Iris pigment epithelial cell (primary cell): ENCODE measurements at places on chromosomes 1 and 21.

- no peak for DNase-seq
Observed at GRCh38 chr1:53037159-53037558, 24.9 kb upstream of the PODN start.

DNA sequence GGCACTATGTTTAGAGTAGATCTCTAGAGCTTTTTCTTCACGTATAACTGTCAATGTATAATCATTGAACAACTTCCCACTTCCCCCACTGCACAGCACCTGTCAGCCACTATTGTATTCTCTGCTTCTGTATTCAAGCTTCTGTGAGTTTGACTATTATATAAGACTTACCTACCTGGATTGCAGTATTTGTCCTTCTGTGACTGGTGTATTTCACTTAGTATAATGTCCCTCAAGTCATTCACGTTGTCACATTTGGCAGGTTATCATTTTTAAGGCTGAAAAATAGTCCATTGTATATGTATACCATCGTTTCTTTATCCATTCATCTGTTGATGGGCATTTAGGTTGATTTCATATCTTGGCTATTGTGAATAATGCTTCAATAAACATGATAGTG, 969.5 kb upstream of the B3GALT2 start:
- no peak for DNase-seq

GRCh38 chr1:26168410-26169197, at the start of gene C1orf232:
Gene C1orf232, minus strand, starts transcription at chr1:26168963. Its CDS starts 464 bp downstream, at chr1:26168499.
- no peak for DNase-seq

DNA sequence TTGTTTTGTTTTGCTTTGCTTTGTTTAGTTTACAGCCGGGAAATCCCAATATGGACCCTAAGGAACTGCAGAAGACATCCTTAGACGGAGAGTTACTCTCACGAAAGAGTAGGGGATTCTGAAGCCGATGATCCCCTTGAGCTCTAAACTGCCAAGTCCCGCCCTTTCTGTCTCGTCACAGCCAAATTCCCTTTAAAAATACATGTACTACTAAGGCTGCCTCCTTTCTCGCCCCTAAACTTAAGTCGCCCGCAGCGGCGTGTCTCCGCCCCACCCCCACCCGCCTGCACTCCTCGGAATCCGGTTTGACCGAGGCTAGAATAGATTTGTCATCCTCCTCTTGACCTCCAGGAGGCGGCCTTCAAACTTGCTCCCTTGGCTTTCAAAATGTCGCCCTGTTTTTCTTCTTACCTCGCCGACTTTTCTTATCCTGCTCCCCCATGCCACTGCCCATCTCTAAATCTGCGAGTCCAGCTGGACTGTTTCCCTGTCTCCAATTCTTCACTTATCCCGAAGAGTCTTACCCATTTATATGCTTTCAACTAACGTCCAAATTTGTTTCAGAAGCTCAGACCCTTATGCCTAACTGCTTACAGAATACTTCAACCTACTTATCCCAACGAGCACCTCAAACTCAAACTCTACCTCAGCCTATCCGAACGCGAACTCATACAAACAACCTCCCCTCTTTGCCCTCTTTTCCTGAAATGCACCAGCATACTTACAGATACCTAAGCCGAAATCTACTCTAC, 10.9 kb upstream of the BOLA1 start:
- peak; percentile 87 for DNase-seq

DNA sequence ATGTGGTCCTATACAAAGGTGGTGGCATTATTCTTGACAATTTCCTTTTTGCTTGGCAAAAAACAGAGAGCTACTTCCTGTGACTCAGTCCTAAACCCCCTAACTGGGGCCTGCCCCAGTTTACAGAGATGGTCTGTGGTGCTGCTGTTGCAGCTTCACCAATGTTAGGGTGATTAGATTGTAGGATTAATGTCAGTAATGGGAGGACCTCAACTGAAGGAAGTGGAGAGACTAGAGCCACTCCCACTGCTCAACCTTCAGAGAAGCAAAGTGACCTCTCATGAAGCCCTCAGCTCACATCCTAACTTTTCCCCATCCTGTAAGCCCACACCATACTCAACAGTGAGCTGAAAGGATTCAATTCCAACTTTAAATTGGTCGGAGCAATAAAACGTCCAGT, 3.6 kb downstream of the S100A6 start:
- no peak for DNase-seq

- DNase-seq, result no peak
Observed at GRCh38 chr1:64584479-64584878, 114.5 kb downstream of the CACHD1 start.

DNA sequence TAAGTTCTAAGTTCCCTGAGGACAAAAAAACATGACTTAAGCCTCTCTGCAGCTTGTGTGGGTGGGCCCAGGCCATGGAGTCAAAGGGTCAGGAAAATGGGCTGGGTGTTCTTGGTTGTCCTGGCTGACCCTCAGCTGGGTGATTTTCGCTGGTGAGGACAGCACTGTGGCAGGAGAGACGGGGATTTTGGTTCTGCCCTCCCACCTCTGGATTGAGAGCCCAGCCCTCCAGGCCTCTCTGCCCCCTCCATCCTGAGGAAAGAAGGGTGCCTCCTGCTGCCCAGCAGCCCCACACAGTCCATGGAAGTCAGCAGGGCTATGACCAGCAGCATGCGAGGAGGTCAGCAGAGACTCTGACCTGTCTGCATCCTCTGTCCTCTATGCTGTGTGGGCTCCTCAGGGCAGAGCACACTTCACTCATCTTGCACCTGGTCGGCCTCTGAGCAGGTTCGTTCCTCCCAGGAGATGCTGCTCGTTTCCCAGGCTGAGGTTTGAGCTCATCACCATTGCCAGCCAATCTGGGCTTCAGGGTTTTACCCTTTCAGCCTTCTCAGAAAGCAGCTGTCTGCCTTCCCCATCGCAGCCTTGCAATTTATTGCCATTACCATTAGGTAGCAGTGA, 26.5 kb downstream of the PHGDH start:
- no peak for DNase-seq

GRCh38 chr1:172155766-172156165, 264.7 kb upstream of the C1orf105 start:
- DNase-seq, result no peak

DNA sequence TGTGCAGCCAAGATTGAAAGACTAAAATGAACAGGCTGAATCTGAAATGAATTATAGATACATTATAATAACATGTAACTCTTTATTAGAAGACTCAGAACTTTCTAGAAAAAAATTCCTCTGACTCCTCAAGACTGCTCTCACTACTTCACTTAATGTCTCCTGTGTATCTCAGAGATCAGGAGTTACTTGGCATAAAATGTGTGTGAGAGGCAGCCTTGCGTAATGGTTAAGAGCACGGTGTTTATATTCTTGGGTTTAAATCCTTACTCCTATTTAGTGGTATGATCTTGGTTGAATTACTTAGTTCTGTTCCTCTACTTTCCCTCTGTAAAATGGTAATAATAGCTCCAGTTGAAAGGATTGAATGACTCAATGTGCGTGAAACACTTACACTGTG, 634.9 kb downstream of the LTN1 start:
- peak; percentile 39 for DNase-seq

- DNase-seq, result no peak
Observed at GRCh38 chr1:61623852-61624251, 101.1 kb downstream of the TM2D1 start.

GRCh38 chr1:229253151-229253974, 17.5 kb upstream of the RAB4A start:
- peak; percentile 35 for DNase-seq

GRCh38 chr1:232952514-232953499, 2.4 kb downstream of the NTPCR start:
- DNase-seq, result peak; percentile 62

DNA sequence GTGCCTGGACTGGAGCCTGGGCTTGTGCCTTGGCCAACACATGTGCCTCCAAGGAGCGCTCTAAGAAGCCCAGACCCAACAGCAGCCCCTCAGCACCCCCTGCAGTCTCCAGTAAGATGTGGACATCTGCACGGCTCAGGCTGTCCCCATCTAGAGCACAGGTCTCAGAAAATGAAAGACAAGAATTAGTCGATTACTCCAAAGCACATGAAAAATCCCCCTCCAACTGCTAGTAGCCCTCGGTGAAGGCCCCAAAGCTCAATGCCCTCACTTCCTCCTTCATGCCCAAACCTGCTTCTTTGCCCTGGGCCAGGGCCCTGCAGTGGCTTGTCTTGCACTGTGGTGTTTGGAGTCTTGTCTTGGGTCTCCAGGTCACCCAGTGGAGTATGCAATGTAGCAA, 21.9 kb upstream of the ERO1B start:
- DNase-seq, result no peak

- DNase-seq, result no peak
Observed at GRCh38 chr21:31279986-31280385, 64.1 kb downstream of the TIAM1 start.

- DNase-seq, result no peak
Observed at GRCh38 chr1:168085401-168085872, 51.3 kb downstream of the GPR161 start.

- DNase-seq, result no peak
Observed at GRCh38 chr1:79815115-79815514, 808.6 kb upstream of the ADGRL4 start.

- DNase-seq, result peak; percentile 85
Observed at GRCh38 chr1:95086949-95087533, 14.3 kb upstream of the ALG14 start.

GRCh38 chr1:168387781-168388760, 107.4 kb downstream of the TBX19 start:
- DNase-seq, result no peak

GRCh38 chr1:90359994-90360393, 357.1 kb downstream of the BARHL2 start:
- DNase-seq, result no peak
